ENCODE measurements at places on chromosomes 6 and 20. TPM values are rescaled to one million over a fixed set of nuclear protein-coding genes. Genes with fewer than 3 reads are reported as not detected.

Gene TOX2
- polyA plus RNA-seq: 2.3 TPM

Gene CRISP3
- polyA plus RNA-seq: not detected

Gene SLC12A5
- polyA plus RNA-seq: 1.3 TPM

Gene PAK5
- polyA plus RNA-seq: 0.01 TPM

Gene CDSN
- polyA plus RNA-seq: 0.03 TPM

Gene VIP
- polyA plus RNA-seq: 11.0 TPM

Gene PROKR2
- polyA plus RNA-seq: not detected

Gene ARG1
- 10.7 TPM for polyA plus RNA-seq
